ENCODE measurements at places on chromosomes 12 and 14.

- no peak for DNase-seq
These were observed 439.6 kb upstream of the CCDC196 start for GRCh38 chr14:66046591-66046990.

- DNase-seq: no peak
These were observed 916 bp upstream of the PAWR start for GRCh38 chr12:79691511-79692248.

GRCh38 chr14:68630081-68630571 lies 162.7 kb downstream of the ZFP36L1 start:
- no peak for DNase-seq

DNA sequence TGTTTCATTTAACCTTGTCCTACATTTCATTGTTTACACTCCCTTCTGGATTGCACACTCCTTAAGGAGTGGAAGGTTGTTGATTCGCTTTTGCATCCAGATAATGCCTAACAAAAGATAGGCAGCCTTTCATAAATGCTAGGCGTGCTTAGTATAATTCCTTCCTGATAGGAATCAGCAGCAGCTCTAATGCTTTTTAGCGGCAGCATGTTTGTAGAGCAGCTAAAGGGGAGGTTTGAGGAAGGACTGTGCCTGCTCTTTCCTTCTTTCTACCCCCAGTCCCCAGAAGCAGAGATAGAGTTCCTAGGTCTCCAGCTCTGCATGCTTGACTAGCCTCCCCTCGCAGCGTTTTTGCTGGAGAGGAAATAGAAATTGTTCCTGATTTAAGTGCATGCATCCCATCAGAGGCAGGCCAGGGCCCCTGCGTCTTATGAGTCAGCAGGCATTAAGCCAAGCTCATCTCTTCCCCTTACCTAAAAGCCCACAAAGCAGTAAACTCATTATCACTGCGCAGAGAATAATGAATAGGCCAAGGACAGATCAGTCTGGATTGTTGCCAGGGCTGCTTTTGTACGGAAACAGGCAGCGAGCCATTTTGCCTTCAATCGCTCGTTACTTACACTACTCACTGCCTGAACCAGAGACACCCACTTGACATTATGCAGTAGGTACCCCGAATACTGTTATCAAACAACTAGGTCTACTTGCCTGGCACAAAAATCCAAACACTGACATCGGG lies 14.0 kb upstream of the TBPL2 start:
- no peak for DNase-seq

DNA sequence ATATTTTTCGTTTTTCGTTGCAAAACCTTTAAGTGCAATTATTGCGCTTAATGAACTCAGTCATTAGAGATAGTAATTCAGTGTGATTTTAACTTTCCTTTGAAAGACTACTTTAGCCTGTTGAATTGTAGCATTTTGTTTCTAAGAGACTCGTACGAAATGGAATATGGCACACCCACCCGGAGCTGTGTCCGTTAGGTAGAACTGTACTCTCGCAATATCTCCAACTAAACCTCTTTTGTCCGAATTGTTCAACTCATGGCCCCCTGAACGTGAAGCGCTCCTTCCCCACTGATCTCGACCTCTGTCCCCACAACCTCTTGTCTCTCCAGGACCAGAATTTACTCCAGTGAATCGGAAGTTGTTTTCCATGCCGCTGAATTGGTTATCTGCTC lies 800 bp downstream of the PCNX4 start:
- no peak for DNase-seq

DNA sequence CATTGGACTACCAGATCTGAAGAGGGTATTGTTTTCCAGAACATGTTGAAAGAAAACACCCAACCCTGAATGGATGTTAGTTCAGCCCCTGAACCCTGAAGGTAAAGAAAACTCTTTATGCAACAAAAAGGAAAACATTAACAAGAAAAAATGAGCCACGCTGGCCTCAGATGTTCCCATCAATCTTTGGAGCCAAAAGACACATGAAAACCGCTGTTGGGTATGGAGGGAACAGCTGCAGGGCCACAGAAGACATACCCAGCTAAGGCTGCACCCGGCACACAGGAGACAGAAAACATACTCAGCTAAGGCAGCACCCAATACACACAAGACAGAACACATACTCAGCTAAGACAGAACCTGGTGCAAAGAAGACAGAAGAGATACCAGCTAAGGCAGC lies 51.3 kb upstream of the GALNT9 start:
- DNase-seq: no peak

- DNase-seq: no peak
These were observed 28.4 kb downstream of the PTPN11 start for GRCh38 chr12:112447106-112447505.

DNA sequence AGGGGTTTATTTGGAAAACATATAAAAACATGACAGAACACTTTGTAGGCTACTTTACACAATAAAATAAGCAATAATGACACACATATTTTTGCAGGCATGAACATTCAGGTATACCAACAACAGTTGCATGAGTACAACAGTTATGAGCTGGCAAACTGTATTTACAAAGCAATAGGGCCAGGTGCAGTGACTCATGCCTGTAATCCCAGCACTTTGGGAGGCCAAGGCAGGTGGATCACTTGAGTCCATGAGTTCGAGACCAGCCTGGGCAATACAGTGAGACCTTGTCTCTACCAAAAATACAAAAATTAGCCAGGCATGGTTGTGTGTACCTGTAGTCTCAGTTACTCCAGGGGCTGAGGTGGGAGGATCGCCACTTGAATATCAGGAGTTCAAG lies 101.1 kb downstream of the BMP4 start:
- DNase-seq: no peak

GRCh38 chr14:29528889-29529288 lies 398.8 kb downstream of the PRKD1 start:
- DNase-seq: no peak

- no peak for DNase-seq
These were observed 140.9 kb downstream of the CCDC91 start for GRCh38 chr12:28331130-28331529.

DNA sequence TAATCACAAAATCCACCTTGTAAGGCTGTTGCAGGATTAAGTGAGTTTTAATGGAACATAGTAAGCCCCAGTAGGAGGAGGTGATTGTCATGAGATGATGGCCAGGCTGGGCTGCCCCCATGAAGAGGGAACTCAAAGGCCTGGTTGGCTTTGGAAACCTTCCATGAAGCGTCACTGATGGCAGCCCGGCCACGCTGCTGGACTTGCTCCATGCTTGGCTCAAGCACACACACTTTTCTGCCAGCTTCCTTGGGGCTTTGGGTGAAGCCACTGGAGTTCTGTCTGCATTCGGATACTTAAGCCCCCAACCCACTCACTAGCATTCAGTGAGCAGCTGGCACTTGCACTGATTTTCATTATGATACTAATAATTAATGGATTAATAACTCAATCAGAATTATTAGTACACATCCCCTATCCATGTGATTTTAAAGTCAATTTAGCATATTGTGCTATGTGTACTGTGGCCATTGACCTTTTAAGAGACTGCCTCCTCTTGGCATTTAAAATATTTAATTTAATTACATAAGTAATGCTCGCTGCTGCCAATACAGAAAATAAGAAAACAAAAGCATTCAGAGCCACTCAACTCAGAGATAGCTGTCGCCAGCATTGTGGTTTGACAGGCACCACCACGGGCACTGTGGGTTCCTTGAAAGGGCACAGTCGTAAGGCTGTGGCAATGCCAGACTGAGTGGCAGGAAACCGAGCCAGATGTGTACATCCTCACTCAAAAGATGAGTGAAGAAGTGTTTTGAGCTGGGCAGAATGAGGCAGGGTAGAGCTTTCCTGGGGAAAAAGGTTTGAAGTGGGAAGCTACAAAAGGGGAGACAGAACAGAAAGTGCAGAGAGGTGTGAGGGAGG lies 15.9 kb downstream of the KRT85 start:
- no peak for DNase-seq

DNA sequence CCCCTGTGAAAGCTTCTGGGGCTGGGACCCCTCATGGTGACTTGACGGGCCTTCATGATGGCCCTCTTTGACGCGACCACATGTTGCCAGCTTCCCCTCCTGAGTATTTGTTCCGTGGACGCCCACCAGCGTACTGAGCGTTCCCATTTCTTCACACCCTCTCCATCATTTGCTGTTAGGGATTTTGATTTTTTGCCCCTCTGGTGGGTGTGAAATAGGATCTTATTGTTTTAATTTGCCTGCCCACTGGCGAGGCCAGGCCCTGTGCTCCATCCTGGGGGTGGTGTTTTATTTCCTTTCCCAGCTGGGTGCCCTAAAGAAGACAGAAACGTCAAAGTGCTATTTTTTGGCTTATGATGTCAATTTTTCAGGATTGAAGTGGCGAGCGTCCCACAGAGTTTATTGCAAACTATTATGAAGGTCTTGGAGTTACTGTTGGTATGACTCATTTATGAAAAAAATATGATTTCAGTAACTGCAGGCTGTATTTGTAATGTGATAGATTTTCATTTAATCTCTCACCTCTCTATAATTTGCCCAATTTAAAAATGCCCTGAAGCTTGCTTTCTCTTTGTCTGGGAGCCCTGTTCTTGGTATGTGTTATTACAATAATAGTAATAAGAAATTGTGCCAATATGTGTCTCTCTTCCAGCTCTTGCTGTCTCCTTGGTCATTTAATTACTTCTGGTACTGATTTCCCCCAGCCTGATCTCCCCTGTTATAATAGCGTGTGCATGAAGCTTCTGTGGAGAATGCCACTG lies 99.6 kb downstream of the SLC25A47 start:
- no peak for DNase-seq

- DNase-seq: no peak
These were observed 27.4 kb downstream of the MDM2 start for GRCh38 chr12:68835333-68835908.

DNA sequence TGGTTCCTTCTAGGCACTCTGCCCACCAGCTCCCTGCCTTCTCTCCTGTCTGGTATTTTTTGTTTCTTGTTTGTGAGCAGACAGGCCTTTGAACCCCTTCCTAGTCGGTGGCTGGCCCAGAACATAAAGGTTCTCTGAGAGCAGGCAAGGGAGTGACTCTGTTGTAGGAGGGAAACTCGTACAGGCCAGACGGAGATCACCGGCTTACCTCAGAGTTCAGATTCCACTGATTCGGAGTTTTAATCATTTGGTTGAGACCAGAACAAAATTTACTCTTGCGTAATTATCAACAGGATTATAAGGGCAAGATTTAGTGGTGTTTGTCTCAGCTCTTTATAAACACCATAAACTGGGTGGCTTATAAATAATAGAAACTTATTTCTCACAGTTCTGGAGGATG lies 128.3 kb downstream of the PLXNC1 start:
- no peak for DNase-seq

DNA sequence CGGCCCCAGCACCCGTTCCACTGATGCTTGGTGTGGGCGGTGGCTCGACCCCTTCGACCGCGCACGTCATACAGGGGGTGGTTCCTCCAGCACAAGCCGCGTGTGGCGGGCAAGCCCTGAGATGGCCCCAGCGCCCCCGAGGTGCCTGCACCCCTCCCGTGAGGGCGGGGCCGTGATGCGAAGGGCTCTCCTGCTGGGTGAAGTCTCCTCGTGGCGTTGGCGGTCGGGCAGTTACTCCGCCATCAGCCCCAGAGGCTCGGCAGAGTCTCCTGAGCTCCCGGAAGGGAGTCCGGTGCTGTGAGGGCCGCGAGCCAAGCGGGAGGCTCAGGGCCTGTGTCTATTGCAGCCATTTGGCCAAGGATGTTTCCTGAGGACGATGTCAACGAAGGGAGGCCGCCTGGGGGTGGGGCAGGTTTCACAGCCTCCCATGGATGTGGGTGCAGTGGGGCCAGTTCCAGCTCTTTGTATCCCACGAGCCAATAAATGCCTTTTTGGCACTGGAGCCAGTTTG lies 78.1 kb upstream of the GALNT9 start:
- DNase-seq: no peak

DNA sequence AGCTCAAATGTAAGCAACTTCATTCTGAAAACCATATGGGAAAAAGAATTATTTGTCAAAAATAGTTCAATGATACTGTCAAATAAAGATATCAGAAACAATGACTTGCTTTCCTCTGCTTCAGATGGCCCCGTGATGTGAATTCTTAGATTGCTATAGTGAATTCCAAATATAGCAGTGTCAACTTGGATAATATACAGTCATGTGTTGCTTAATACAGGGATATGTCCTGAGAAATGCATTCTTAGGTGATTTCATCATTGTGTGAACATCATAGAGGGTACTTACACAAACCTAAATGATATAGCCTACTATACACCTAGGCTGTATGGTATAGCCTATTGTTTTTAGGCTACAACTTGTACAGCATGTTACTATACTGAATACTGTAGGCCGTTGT lies 108.7 kb upstream of the MIS18BP1 start:
- no peak for DNase-seq

DNA sequence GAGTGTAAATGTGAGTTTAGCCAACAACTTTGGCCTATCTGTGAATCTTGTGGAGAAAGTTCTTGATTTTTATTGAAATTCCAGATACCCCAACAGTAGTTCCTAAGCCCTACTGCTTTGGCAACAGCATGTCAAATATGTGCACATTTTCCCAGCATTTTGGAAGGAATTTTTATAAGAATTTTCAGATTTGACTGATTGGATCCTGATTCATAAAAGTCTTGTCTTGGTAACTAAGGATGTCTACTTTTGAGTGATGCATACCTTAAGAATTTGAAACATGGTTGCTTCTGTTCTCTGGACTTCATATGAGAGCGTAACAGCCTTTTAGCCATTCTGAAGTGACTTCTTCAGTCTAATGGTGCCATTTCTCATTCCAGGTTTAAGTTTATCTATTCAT lies 106.7 kb downstream of the ANO4 start:
- DNase-seq: no peak

DNA sequence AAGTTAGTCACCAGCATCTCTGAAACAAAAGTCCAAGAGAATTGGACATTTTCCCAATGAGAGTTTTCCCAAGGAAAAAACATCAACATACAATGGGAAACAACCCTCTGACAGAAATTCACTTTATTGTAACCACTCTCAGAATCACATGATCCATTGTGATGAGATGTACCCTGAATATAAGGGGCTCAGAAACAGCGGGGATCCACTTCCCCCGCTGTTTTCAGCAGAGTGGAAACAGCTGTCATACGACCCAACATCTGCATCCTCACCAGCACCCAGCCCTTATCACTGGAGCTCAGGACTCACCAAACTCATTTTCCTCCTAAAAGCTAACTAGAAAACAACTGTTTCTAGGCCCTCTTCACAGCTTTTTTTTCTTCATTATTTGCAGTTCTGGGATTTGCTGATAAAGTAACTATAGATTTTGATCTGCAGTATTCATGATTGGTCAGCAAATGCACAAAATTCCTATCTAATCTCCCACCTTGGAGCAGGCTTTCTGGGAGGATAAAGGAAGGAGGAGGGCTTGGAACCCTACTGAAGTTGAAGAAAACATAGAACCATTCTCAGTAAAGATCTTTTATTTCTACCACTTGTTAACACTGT lies 31.3 kb downstream of the CORO1C start:
- DNase-seq: no peak

GRCh38 chr14:95520346-95520745 lies 3.9 kb upstream of the SYNE3 start:
- no peak for DNase-seq

- no peak for DNase-seq
These were observed 138.5 kb upstream of the AMIGO2 start for GRCh38 chr12:47218191-47218654.

GRCh38 chr14:60485598-60486251 lies at the start of gene C14orf39:
TSS of gene C14orf39 (minus strand) at chr14:60486063. CDS start at chr14:60485078, 985 bp downstream.
- DNase-seq: no peak
